ENCODE measurements at places on chromosomes 5 and 9. TPM values are rescaled to one million over a fixed set of nuclear protein-coding genes. Genes with fewer than 3 reads are reported as not detected.

ZBTB26 gene
- total RNA-seq, result 2.0 TPM

GRCh38 chr5:119852140-119852539 lies 222.8 kb downstream of the FAM170A start:
- DNase-seq, result no peak

- no peak for DNase-seq
Measured at GRCh38 chr5:80246001-80246758, 9.7 kb downstream of the SERINC5 start.

- DNase-seq, result no peak
Measured at GRCh38 chr5:176847726-176848290, 37.4 kb downstream of the UNC5A start.

- DNase-seq, result no peak
Measured at GRCh38 chr9:68949271-68950000, 64.5 kb downstream of the PRKACG start.

- DNase-seq, result no peak
Measured at GRCh38 chr9:115085773-115086377, 32.1 kb downstream of the TNC start.
